Astrocyte of the cerebellum (primary cell): ENCODE measurements at places on chromosomes 13 and 19.

- DNase-seq, result no peak
These were observed 148.2 kb downstream of the DCT start for GRCh38 chr13:94331281-94331680.

- DNase-seq, result no peak
These were observed 126.7 kb downstream of the SOX1 start for GRCh38 chr13:112193463-112194166.

DNA sequence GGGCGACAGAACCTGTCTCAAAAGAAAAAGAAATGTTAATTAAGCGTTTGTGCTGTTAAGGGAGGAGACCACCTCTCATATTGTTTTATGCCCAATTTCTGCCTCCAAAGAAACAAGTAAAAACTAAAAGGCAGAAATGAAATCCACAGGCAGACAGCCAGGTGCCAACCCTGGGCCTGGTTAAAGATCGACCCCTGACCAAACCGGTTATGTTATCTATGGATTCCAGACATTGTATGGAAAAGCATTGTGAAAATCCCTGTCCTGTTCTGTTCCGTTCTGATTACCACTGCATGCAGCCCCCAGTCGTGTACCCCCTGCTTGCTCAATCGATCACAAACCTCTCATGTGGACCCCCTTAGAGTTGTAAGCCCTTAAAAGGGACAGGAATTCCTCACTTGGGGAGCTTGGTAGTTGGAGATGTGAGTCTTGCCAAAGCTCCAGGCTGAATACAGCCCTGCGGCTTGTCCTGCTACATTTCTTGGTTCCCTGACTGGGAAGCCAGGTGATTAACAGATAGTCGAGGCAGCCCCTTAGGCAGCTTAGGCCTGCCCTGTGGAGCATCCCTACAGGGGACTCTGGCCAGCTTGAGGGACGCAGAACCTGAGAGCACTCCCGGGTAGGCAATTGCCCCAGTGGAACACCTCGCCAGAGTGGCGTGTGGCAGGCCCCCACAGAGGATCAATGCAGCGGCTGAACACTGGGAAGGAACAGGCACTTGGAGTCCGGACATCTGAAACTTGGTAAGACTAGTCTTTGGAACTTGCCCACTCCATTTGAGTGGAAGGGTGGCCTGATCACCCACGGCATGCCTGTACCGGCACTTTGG is 748 bp upstream of the ZNF552 start:
- no peak for DNase-seq

GRCh38 chr13:94813920-94814475 is 101.7 kb upstream of the SOX21 start:
- no peak for DNase-seq

GRCh38 chr13:102400675-102401145 is 1.1 kb downstream of the FGF14 start:
- no peak for DNase-seq

DNA sequence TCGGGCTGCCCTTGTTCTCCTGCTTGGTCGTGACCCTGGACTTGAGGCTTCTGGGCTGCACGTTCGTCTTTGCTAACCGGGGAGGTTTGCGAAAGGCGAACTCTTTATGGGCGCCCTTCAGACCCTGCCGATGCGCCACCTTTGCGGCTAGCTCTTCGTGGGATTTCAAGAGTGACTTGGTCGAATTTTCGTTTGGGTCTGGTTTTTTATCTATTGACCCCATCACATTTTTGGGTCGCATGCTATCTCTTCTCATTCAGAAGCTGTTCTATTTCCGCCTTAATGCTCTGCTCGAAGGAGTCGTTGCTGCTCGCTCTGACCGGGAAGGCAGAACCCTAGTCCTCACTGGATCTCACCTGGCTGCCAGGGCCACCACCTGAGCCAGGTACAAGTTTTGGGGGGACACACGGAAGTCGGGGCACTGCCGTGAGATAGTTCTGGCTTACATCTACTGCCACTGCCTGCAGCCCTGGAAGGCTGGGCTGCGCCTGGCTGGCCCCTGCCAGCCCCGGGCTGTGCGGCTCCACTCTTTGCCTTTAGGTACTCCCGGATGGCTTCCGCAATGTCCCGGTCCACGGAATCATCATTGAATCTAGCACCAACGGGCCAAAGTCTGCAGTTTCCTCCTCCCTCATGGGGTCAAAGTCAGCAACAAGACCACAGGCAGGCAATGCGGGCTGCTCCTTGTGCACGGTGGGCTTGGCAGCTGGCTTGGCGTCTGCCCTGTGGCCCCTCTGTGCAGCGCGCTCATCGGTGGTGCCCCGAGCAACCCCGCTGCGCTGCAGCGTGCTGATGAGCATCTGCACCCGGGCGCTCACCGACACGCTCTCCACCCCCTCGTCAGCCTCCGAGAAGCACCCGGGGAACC is 16.2 kb downstream of the RB1 start:
- DNase-seq, result no peak

- DNase-seq, result no peak
These were observed 3.3 kb downstream of the SPRYD7 start for GRCh38 chr13:49932868-49933267.

DNA sequence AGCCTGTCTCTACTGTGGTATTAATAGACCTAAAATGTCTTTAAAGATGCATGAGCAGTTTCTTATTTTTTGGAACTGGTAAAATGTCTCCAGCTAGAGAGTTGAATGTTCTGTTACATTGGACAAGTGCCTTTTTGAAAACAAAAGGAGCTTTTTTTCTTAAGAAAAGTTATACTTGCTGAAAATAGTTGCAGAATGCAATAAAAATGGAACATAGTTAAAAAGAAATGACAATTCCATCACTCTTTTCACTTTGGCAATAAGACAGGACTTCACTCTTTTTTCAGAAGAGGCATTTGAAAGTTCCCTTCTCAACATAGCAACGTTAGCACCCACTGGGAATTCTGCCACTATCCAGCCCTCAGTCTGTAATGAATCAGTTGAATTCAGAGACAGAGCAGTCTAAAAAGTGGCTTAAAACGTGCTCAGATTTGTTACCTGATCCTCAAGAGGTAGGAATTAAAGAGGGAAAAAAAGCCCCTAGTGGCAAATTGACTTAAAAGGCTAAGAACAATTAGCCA is 10.1 kb downstream of the RGCC start:
- no peak for DNase-seq

DNA sequence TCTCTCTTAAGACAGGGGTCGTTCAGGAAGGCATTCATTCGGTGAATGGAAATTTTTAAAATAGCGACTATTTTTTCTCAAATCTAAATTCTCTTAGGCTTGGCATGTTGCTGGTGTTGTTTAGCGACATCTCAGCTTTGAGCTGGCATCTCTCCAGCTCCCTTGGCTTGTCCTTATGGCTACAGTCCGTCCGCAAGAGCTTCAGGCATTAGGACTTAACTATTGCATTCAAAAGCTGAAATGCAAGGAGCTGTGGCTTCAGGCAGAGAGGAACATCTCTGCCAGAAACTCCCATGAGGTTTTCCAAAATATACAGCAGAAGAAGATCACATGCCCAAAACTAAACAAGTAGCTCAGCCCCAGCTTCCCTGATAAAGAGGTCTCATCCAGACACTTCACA is 578.5 kb downstream of the EFNB2 start:
- DNase-seq, result no peak

GRCh38 chr19:39413911-39414608 is 1.6 kb downstream of the PLEKHG2 start:
- no peak for DNase-seq

GRCh38 chr19:44746616-44746945 is 1.9 kb upstream of the BCL3 start:
- DNase-seq, result no peak

- DNase-seq, result no peak
These were observed 523.5 kb upstream of the ARGLU1 start for GRCh38 chr13:107091428-107091827.

DNA sequence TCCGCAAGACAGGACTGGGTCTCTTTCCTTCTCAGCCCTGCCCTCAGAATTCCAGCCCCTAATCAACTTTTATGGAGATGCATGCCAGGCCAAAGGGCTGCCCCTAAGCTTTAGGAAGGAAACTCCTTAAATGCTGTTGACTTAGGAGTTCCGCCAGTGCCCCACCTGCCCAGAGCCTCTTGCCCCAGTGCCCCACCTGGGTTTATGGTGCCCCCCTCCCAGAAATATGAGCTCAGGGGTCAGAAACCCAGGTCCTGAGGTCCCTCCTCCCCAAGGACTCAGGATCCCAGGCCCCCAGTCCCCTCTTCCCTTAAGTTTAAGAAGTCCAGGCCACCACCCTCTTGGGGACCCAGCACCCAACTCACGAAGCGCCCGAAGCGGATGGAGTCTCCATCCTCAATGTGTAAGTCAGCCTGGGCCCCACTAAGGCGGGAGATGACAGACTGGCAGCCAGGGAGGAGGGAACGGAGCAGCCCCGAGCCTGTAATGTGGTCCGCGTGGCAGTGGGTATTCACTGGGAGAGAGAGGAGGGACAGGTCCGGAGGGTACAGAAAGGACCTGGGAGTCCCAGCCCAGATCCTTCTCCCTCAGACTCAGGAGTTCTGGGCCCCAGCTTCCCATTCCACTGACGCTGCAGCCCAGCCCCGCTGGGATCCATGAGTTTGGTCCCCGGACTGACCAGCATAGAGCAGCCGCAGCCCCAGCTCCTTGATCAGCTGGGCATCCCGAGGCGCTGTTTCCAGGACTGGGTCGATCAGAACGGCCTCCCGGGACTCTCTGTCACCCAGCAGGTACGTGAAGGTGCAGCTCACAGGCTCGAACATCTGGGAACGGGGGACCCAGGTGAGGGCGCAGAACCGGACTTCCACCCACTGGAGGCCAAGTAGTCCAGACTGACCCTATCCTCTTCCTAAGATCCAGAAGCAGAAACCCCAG is 897 bp downstream of the ETHE1 start:
- DNase-seq, result no peak

DNA sequence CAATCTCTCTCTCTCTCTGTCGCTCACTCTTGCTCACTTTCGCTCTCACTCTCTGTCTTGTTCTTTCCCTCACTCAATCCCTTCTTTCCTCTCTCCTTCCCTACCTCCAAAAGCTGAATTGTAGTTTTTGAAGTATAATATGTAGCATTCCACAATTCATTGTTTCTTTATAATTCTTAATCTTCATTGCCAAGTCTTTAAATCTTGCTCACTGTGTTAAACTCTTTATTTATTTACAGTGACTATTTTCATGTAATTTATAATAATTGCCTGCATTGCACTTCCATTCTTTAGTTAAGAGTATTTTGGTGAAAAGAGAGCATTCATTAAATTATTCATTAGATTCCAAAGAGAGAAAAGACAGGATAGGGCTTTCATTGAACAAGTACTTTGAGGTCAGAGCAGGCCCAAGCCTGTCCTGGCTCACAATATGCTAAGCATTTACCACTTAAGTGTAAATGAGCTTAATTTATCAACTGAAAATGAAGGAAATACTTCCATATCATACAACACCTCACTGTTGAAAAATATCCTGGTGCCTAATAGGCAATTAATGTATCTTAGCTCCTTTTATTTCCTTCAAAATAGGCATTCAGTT is 257.4 kb upstream of the SLITRK1 start:
- no peak for DNase-seq

DNA sequence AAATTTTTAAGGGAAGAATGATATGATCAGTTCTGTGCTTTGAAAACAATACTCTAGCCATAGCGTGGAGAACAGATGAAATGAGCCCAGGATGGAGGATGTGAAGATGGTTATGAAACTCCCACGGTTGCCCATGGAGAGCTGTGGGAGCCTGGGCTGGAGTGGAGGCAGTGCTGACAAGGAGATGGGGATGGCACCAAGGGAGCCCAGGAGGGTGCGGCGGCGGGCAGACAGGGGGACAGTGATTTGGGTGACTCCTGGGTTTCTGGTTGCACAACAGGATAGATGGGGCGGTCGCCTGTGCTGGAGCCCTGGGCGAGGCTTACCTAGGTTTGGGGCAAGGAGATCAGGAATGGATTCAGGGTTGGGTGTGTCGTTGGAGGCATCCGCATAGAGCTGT is 15.9 kb downstream of the ARHGEF7 start:
- no peak for DNase-seq

DNA sequence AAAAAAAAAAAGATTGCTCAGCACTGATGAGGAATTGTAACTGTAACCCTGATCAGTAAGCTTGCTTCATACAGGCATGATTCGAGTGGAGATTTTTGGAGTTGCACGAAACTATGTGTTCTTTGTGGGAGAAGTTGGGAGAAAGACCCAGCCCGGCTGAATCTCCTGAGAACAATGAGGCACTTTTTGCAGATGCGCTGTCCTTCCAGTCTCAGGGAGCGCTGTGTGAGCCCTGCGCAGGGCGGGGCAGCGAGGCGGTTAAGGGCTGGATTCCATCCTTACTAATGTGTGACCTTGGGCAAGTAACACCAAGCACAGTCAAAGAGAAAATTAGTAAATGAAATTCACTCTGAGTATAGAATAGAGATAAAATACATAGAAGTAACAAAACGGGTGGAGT is 76.9 kb downstream of the SIPA1L3 start:
- DNase-seq, result no peak

GRCh38 chr13:37435881-37436280 is 162.7 kb downstream of the POSTN start:
- no peak for DNase-seq

GRCh38 chr19:17026706-17027534 is at the start of gene CPAMD8:
CPAMD8 (minus strand) TSS chr19:17026810; CDS start chr19:17026642, 168 bp downstream.
- no peak for DNase-seq
